ENCODE measurements at places on chromosomes 5 and 9. TPM values are rescaled to one million over a fixed set of nuclear protein-coding genes. Genes with fewer than 3 reads are reported as not detected.

- H3K36me3 ChIP-seq, result no peaks in the 10 kb centered on the region
- no peaks in the 10 kb centered on the region for H3K27me3 ChIP-seq
- no peak for DNase-seq
- no peak overlapping the region for H3K27ac ChIP-seq
- H3K4me3 ChIP-seq, result no peak overlapping the region
These were observed 80.0 kb upstream of the OTULINL start for GRCh38 chr5:14501353-14502293.

DNA sequence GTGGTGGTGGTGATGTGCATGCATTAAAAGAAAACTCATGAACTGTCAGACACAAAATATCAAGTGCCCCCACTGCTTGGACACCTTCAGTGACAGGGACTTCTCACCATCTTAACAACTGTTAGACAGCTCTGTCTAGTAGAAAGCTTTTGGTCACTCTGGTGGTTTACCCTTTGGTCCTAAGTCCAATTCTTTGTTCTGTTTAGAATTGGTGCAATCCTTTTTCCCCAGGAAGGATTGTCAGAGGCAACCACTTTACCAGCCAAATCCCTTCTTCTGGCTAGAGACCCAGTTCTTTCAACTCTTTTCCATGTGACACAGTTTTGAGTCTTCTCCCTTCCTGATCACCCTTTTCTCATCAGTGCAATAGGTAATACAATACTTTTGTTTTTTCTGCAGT is 140.2 kb downstream of the SEC61B start:
- H3K27me3 ChIP-seq, result peaks cover 20% of the 10 kb centered on the region
- no peak overlapping the region for H3K4me3 ChIP-seq
- H3K4me1 ChIP-seq, result peaks cover 16% of the 10 kb centered on the region
- no peaks in the 10 kb centered on the region for H3K36me3 ChIP-seq
- no peak for DNase-seq

Gene ROR2
- total RNA-seq, result 1.6 TPM

DNA sequence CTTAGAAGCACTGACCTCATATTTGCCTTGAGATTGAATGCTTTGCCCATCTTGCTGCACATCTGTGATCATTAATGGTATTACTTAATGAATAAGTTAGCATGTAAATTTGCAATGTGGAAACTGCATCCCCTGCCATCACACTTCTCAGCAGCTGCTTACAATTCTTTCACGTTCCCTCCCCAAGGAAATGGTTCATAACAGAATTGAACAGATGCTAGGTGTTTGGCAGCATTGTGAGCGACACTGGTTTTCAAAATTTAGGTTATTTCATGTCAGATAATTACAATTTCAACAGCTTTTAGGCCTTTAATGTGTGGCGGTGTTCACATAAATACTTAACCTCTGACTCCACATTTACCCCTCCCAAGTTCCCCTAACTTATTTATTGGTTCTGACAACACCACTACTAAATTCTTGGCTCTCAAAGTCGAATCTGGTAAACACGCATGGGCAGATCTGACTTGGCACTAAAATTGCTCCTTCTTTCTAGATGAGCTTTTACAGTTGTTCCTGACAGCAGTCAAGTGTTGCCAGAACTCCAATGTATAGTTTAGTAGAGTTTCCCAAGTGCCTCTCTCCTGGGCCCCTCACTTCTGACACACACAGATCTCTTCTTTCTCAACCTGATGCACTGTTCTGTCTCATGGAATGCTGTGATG is 46.8 kb downstream of the SLC1A3 start:
- H3K27ac ChIP-seq, result no peak overlapping the region
- no peaks in the 10 kb centered on the region for H3K4me1 ChIP-seq
- H3K27me3 ChIP-seq, result peaks cover 20% of the 10 kb centered on the region
- H3K4me3 ChIP-seq, result no peak overlapping the region
- no peaks in the 10 kb centered on the region for H3K36me3 ChIP-seq
- DNase-seq, result no peak

Gene GLDC
- total RNA-seq, result 1.4 TPM

DNA sequence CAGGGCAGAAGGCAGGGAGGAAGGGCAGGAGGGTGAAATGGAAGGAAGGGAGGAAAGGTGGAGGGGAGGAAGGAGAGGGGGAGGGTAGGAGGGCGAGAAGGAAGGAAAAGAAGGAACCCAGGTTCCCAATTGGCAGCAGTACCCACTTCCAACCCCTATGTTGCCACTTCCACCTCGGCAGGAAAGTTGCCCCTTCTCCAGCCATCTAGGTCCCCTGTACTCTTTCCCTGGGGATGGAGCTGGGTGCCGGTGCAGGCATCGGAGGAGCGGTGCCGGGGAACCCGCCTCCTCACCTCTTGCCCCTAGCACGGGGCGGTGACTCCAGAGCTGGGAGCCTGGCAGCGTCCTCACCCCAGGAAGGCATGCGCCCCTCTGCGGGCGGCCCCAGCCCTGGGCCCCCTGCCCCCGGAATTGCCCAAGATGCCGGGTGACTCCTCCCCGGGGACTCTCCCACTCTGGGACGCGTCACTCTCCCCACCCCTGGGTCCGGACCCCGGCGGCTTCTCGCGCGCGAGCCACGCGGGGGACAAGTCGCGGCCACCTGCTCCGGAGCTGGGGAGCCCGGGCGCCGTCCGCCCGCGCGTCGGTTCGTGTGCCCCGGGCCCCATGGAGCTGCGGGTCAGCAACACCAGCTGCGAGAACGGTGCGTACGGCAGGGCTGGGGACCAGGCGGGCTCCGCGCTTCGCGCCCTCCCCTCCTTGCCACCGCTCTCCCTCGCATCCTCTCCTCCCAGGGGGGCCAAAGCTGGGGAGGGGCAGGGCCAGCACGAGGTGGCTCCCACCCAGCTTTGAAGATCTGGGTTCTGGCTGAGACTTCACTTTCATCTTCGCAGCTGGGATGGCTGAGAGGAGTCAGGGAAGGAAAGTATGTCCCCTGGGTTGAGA is at the start of gene NIPAL4:
NIPAL4 (plus strand) TSS at position 499 of the 885 bp plus-strand sequence; CDS start at position 607, 108 bp downstream.
- H3K27me3 ChIP-seq, result peaks cover 33% of the 10 kb centered on the region
- no peak for DNase-seq
- peak within 1 kb of the TSS; percentile 45 for H3K27ac ChIP-seq
- H3K36me3 ChIP-seq, result peaks cover 13% of the 10 kb centered on the region
- peaks cover 33% of the 10 kb centered on the region for H3K4me1 ChIP-seq

DNA sequence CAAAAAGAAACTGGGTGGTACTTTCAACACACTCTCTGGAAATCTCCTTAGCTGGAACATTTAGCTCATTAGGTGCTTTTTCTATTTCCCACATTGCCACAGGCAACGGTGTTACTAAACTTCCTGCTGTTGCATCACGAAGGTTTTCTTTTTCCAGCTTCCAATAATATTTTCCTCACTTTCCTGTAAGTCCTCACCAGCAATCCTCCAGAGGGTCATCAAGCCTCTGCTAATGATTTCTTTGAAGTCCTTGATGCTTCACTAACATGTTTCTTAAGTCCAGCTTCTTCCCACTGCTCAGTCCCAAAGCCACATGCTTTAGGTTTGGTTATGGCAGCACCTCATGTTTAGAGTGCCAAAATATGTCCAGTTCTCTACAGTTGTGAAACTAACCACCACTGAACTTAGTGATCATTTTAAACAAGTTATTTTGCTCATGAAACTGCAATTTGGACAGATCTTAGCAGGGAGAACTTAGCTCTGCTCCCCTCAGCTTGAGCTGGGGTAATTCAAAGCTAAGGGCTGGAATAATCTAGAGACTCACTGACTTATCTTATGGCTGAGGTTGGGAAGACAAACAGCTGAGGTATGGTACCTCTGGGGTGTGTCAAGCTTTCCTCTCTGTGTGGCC is 39.9 kb upstream of the RETREG1 start:
- DNase-seq, result no peak
- H3K4me3 ChIP-seq, result no peak overlapping the region
- H3K27me3 ChIP-seq, result no peaks in the 10 kb centered on the region

- no peaks in the 10 kb centered on the region for H3K36me3 ChIP-seq
- no peaks in the 10 kb centered on the region for H3K27me3 ChIP-seq
- no peak for DNase-seq
- no peak overlapping the region for H3K4me3 ChIP-seq
- H3K27ac ChIP-seq, result no peak overlapping the region
These were observed 325.4 kb downstream of the RFX3 start for GRCh38 chr9:3200331-3200774.

Gene PCDHGA7
- 0.22 TPM for total RNA-seq

Gene GFPT2
- total RNA-seq, result 1.1 TPM

Gene NXNL2
- not detected for total RNA-seq

Gene SPINK4
- total RNA-seq, result not detected

Gene IL4
- total RNA-seq, result 56.9 TPM

GRCh38 chr5:133111299-133111698 is 59.5 kb downstream of the HSPA4 start:
- peak; percentile 69 for DNase-seq
- peaks cover 5% of the 10 kb centered on the region for H3K36me3 ChIP-seq
- H3K27me3 ChIP-seq, result peaks cover 2% of the 10 kb centered on the region
- no peak overlapping the region for H3K4me3 ChIP-seq

Gene SELENOP
- total RNA-seq, result not detected

DNA sequence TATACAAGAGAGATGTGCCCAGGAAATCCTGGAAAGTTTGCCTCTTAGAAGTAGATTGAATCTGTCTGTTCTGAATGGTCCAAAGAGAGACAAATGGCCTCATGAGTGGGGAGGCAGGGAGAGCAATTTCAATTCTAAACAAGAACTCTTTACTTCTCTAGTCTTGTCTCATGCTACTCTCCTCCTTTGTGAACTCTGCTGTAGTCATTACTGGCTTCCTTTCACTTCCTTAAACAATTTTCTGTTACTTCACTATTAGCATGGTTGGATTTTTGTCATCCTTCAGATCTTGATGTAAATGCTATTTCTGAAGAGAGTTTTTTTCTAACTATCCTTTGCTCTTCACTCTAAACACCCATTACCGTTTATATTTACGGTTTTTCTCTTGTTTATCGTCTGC is 54.0 kb upstream of the GRIN3A start:
- H3K27me3 ChIP-seq, result peaks cover 2% of the 10 kb centered on the region
- H3K4me3 ChIP-seq, result no peak overlapping the region
- no peak for DNase-seq
- no peaks in the 10 kb centered on the region for H3K36me3 ChIP-seq

Gene C7
- total RNA-seq, result not detected

DNA sequence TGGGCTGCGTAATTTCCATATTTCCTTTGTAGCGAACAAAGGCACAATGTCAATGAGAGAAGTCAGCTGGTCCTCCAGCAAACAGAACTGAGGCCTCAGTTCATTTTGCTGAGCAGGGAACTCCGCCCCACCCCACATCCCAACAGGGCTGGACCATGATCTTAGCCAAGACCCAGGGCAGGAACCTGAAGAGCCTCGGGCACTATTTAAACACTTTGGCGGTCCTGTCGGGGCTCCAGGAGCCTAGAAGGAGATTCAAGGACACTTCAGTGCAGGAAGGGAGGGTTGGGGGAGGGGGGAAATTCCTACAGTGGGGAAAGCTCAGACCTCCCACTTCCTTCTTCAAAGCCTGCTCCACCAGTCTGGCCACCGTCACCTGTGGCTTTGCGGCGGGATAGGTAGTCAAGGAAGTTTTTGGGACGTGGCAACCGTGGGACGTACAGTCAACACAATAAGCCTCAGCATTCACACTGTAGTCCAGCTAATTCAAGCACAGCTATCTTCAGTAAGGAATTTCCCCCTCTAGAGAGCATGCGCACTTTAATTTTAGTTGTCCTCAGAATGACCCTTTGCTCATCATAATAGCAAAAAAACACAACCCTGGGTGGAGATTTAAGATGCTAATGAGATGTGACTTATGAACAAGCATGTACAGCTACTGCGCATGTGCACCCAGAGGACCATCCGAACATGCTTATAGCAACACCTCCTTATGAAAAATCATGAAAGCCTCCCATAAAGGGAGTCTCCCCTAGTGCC is 30.9 kb downstream of the S1PR3 start:
- no peaks in the 10 kb centered on the region for H3K4me1 ChIP-seq
- peaks cover 20% of the 10 kb centered on the region for H3K27me3 ChIP-seq
- no peak overlapping the region for H3K27ac ChIP-seq
- DNase-seq, result no peak

DNA sequence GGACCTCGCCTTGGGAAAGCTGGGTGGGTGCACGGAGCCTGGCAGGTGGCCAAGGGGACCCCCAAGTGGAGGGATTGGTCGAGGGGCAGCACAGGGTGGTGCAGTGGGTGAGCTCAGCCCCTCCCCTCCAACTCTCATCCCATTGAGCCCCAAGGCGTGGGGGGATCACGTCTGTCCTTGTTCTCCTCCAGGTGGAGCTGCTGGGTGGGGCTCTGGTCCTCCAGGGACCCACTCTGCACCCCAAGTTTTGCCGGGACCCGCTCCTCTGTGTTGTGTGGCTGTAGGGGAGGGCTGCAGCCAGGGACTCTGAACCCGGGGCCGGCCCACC is 3.6 kb upstream of the FUT7 start:
- no peak overlapping the region for H3K4me3 ChIP-seq
- peak overlapping the region; percentile 87 for H3K27ac ChIP-seq
- no peak for DNase-seq
- peaks cover 2% of the 10 kb centered on the region for H3K36me3 ChIP-seq
- H3K4me1 ChIP-seq, result peaks cover 27% of the 10 kb centered on the region

- no peaks in the 10 kb centered on the region for H3K27me3 ChIP-seq
- no peak overlapping the region for H3K27ac ChIP-seq
- H3K4me1 ChIP-seq, result no peaks in the 10 kb centered on the region
- no peak for DNase-seq
These were observed 182.4 kb downstream of the CCDC171 start for GRCh38 chr9:15735083-15735857.

Gene CA9
- total RNA-seq, result not detected

Gene HK3
- 0.44 TPM for total RNA-seq

Gene SMARCA2
- total RNA-seq, result 108 TPM

Gene RXFP3
- total RNA-seq, result not detected

Gene EQTN
- not detected for total RNA-seq

- no peaks in the 10 kb centered on the region for H3K36me3 ChIP-seq
- DNase-seq, result no peak
- H3K27ac ChIP-seq, result no peak overlapping the region
- no peaks in the 10 kb centered on the region for H3K4me1 ChIP-seq
- H3K27me3 ChIP-seq, result no peaks in the 10 kb centered on the region
- no peak overlapping the region for H3K4me3 ChIP-seq
These were observed 1695.6 kb upstream of the ACO1 start for GRCh38 chr9:30688801-30689200.

Gene ANKRD31
- 0.36 TPM for total RNA-seq

Gene PHF24
- total RNA-seq, result 0.08 TPM

GRCh38 chr5:125043781-125044391 is 297.4 kb upstream of the ZNF608 start:
- no peak overlapping the region for H3K4me3 ChIP-seq
- no peaks in the 10 kb centered on the region for H3K27me3 ChIP-seq
- no peaks in the 10 kb centered on the region for H3K36me3 ChIP-seq
- no peak for DNase-seq

DNA sequence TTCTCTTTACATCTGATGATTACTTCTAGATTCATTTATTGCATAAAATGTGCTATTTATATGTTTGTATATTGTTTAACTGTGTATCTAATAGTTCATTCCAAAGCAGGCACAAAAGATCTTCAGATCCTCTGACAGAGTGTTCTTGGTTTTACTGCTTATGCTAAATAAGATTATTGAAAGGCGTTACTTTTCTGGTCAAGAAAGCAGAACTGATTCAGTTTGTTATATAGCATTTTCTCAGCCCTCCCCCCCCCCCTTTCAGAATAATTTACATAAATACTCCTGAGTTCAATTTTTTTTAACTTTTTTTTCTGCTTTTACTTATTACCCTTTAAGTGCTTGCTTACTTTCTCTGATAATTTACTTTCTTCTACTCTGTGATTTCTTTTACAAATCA is 15.4 kb downstream of the CDC42SE2 start:
- H3K27me3 ChIP-seq, result peaks cover 5% of the 10 kb centered on the region
- H3K4me1 ChIP-seq, result peaks cover 86% of the 10 kb centered on the region
- DNase-seq, result no peak
- H3K27ac ChIP-seq, result peak overlapping the region; percentile 91
- peak overlapping the region; percentile 86 for H3K4me3 ChIP-seq

- peak overlapping the region; percentile 62 for H3K4me3 ChIP-seq
- peaks cover 90% of the 10 kb centered on the region for H3K4me1 ChIP-seq
- no peak for DNase-seq
- peak overlapping the region; percentile 83 for H3K27ac ChIP-seq
- H3K36me3 ChIP-seq, result peaks cover 80% of the 10 kb centered on the region
- no peaks in the 10 kb centered on the region for H3K27me3 ChIP-seq
These were observed 28.0 kb downstream of the LCP2 start for GRCh38 chr5:170269579-170269978.
